ENCODE measurements at places on chromosomes 1 and 21.

- no peak for DNase-seq
These were observed 637 bp upstream of the MYBPHL start for GRCh38 chr1:109307274-109308021.

GRCh38 chr1:26786437-26787380 lies 1.0 kb upstream of the PIGV start:
- DNase-seq: no peak

DNA sequence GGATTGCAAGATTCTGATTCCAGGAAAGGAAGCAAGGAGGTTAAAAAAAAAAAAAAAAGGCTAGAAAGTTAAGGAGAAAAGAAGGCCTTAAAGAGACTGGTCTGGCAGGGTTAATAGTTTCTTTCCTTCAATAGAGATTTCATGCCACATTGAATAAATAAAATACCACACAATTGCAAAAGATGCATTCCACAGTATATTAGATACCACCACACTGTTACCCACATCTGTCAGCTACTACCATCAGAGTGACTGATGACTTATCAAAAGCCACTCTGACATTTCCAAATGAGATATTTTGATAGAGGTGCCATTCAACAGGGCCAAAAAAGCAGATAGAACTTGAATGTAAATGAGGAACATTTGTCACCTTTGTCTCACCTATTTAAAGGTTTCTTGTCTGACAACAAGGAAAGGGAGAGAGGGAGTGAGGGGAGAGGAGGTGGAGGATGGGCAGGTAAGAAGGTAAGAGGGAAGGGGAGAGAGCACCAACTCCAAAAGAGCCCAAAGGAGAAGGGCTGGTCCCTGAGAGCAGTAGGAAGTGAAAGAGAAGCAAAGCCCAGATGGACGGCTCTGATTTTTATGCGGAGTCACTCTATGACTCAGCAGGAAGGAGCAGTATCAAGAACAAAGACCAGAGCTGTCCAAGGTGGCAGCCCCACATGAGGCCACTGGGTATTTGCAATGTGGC lies 38.3 kb downstream of the LRRN2 start:
- no peak for DNase-seq

GRCh38 chr1:210489491-210489890 lies 160.8 kb downstream of the HHAT start:
- no peak for DNase-seq

DNA sequence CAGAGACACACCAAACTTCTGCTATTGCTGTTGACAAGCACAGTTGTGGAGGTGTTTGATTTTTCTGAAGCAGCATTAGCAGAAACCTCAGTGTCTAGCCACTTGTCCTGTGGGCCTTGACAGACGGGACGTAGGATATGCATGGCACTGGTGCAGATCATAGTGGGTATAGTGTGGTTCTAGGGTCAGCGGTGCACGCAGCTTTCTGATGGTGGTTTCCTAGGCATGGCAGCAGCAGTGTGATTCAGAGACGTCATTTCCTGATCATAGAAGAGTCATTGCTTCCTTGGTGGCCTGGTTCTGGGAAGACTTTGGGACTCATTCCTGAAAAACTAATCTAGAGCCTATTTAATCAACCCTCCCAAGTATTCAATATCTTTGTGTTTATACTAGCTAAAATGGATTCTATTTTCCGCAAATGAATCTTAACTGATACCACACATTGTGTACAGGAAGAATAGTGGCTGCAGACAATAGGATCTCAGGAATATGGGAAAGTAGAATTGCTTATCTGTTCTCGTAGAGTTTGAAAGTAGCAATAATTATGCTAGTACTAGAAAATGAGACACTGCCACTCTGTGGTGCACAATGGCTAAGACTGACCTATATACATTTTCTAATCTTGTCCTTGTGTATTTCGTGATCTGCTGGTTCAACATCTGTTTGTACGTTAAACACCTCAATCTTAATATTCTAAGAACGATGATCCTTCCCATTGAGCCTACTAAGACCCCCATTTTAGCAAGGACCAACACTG lies 2.8 kb upstream of the USP1 start:
- DNase-seq: no peak

DNA sequence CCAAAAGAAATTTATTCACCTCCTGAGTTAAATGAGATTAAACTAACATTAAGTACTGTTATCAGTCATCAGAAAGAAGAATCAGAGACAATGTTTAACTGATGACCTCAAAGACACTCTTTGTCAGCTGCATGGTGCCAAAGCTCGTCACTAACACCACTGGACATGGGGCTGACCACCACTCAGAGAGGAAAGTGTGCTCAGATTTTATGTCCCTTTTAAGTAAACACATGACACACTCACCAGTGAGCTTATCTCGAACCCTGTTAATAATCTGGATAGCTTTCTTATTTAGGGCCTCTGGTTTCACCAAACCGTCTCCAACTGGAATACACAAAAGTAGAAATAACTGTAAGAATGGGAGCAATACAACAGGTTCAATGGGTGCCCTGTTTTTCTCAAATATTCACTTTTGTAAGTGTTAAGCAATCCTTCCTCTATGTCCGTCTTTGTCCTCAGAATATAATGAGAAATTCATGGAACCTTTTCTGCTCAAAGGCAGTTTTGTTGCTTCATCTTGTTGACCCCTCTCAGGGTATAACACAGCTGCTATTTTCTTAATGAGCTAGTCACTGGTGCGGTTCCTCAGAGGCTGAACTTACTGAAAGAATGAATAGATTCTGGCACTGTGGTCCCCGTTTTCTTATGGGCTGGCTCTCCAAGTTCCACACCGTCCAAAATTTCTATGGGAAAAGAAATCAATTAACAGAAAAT lies 9.5 kb upstream of the EXOSC10 start:
- DNase-seq: no peak

GRCh38 chr1:112849425-112850033 lies 106.5 kb downstream of the SLC16A1 start:
- DNase-seq: no peak

DNA sequence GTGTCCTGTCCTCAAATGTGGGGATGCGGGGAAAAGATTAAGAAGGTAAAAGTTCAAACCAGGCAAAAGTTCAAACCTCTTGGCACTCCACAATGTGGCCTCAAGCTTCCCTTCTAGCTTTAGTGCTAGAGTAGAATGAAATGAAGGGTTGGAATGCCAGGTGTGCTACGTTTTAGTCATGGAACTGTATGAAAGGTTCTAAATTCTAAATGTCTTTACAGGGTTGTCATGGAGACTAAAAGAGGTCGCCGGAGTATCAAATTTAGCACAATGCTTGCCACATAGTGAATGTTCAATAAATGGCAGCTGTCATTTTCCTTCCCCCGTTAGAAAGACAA lies 57.2 kb upstream of the LRRC8D start:
- no peak for DNase-seq

DNA sequence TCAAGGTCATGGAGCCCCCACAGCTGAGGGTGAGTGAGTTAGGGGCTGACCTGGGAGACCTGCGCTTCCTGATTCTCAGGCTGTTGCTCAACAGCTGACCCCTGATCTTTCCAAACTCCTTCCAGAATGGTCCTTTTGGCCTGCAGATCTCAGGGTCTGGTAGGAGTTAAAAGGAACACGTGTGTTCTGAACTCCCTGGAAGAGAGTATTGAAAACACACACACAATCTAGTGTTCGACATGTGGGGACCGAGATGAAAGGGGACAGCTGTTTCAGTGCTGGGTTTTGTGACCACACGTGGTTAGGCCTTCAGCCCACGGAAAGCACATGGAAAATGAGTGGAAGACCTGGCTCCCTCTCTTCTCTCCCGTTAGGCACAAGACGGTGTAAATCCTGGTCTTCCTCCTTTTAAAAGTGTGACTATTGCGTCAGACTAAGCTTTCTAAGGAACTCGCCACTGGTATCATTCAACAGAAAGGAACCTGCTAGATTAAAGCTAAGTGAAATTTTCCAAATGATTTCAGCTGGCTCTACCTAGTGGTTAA lies 49.6 kb downstream of the RUNX1 start:
- DNase-seq: no peak

DNA sequence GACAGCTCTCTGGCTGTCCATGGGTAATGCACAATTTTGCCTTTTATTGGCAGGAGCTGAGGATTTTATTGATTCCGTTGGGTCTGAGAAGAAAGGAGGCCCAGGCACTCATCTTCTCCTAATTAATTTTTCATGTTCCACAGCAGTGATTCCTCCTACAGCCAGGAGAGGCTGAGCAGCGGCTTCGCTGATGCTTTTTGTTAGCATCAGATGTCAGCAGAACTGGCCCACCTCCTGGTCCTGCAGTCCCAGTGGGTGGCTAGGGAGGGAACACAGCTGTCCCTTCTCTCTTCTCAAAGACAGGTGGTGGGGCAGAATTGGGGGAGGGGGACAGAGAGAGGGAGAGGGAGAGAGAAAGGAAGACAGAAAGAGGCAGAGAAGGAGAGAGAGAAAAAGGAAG lies 5.7 kb downstream of the MT1HL1 start:
- DNase-seq: no peak

GRCh38 chr1:19676438-19676922 lies 11.8 kb downstream of the HTR6 start:
- DNase-seq: peak; percentile 14

- DNase-seq: no peak
These were observed 61.9 kb upstream of the GJA5 start for GRCh38 chr1:147822292-147822691.

DNA sequence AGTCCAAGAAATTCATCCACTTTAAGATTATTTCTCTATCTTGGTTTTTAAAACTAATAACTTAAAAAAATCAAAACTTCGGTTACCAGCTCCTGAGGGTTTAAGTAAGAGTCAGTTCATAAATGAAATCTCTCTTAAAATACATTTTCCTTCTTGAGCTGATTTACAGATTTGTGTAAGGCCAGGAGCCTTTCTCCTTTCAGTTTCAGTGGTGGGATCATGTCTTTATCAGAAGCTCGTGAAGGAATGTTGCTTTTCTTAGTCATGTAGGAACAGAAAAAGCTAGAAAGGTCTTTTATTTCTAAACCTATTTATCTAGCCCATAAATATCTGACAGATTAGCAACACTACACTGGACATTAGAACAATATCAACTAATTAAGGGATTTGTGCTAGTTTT lies 390.2 kb downstream of the GPATCH2 start:
- DNase-seq: no peak

- no peak for DNase-seq
These were observed 29.1 kb downstream of the LGALS8 start for GRCh38 chr1:236552901-236553300.

DNA sequence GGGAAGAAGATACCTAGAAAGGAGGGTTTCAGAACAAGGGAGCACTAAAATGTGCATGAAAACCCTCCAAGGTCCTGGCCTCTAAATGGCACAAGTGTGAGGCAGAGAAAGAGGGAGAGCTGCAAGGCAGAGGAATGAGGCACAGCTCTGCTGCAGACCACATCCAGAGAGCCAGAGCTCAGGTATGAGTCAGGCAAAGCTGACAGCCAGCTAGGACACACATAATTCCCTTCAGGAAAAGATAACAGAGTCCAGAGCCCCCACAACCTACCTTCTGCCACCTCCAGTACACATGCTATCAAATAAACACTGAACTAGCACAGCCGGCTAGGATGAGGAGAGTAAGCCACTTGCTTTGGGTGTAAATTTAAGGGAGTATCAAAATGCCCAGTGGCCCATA lies 62.2 kb downstream of the HSF2BP start:
- no peak for DNase-seq

DNA sequence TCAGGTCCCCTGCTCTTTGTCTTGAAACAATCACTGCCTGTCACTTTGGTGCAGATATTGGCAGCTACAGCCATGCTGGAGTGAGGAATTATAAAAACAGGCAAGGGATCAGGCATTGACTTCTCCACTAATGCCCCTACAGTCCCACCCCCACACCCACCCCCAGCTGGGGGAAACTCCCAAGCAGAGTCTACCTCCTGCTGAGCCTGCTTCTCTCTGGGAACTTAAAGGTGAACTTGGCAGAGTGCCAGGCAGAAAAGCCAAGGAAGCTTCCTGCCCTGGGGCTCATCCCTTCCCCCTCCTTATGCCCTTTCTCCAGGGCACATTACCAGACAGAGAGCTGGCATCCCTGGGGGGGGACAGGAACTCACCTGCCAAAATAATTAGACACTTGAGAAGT lies 6.7 kb downstream of the NCMAP start:
- no peak for DNase-seq

DNA sequence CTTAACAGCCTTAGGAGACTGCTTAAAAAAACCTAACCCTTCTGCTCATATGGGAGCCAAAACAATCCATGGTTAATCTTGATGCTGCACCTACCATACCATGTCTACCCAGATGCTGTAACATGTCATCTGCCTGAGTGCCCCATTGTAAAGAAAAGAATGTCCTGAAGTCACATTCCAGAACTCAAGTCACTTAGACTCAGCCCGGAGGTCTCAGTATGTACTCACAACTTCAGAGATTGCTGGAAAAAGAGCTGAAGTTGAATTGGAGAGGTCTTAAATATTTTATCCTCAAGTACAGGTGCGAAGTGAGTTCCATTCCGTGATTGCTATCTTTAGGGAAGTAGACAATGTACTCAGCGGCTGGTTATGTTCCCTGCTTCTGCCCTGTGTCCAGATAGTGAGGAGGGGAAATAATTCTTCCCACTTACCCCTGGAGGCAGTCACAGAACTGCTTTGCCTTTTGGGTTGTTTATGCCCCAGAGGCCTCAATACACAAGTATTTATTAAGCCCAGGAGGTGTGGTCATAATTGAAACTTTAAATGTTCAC lies 57.5 kb upstream of the HOOK1 start:
- DNase-seq: no peak

DNA sequence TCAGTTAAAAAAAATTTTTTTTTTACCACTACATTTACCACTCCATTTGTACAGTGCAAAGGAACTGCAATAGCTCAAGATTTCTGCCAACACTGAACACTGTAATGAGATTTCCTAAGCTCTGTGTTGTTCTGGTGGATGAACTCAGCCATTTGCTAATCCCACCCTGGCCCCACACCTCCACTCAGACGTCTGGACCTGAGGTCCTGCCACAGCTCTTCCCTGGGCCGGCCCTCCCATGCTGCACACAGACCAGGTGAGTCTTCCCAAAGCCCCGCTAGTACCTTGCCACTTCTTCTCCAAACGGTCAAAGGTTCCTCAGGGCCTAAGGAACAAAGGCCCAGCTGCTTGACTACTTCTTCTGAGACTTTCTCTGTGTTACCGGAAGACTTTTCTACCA lies 56.4 kb downstream of the SLC45A1 start:
- no peak for DNase-seq

- no peak for DNase-seq
These were observed 481.7 kb upstream of the NR5A2 start for GRCh38 chr1:199545780-199546179.

- no peak for DNase-seq
These were observed 170.4 kb downstream of the LIPI start for GRCh38 chr21:14040386-14040785.

- DNase-seq: no peak
These were observed at the start of gene HMCN1 for GRCh38 chr1:185733818-185734735. Gene HMCN1, plus strand, starts transcription at chr1:185734391. Its CDS starts 389 bp downstream, at chr1:185734780.

GRCh38 chr1:214917081-214917635 lies 165.4 kb upstream of the KCNK2 start:
- DNase-seq: no peak
